ENCODE measurements at places on chromosomes 11 and 22.
A peak's percentile ranks its signal among the peaks of the same experiment; 100 is the strongest.

- no peak for DNase-seq
These were observed 4.0 kb downstream of the NLRP6 start for GRCh38 chr11:282171-282570.

DNA sequence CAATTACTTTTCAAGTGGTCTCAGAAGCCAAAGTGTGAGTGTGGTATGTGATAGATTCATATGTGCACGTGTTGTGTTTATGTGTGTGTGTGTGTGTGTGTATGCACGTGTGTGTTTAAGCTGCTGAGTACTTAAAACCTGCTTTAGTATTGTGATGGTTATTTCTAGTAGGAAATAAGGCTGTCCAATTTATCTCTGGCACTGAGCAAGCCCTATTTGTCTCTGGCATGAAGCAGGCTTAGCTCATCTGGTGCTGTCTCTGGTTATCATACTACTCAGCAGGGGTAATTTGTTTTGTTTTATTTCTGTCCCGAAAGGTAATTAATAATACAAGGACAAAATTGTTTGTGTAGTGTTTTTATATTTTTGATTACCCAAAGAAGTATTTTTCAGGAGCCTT lies 333.7 kb downstream of the FAT3 start:
- DNase-seq = no peak

- DNase-seq = no peak
These were observed 7.7 kb upstream of the TMEM9B start for GRCh38 chr11:8971924-8972316.

- no peak for DNase-seq
These were observed 57.5 kb downstream of the MYEOV start for GRCh38 chr11:69351460-69351859.

DNA sequence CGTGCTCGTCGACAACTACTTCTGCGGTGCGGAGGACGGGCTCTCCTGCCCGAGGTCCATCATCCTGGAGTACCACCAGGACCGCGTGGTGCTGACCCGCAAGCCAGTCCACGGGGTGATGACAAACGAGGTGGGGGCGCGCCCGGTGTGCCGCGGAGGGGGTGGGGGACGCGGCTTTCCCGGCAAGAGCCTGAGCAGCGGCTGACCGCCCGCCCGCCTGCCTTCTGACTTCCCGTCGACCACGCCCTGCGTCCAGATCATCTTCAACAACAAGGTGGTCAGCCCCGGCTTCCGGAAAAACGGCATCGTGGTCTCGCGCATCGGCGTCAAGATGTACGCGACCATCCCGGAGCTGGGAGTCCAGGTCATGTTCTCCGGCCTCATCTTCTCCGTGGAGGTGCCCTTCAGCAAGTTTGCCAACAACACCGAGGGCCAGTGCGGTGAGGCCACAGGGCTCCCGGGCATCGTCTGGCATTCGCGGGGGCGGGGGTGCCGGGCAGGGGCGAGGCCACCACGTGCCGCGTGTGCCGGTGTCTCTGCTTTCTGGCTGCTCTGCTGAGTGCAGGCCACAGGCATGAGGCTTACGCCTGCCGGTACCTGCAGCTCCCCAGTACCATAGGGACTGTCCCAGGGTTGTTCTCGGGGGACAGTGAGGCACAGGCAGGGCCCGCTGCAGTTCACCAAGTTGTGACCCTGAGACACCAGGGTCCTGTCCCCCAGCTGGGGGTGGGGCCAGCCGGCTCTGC lies 28.5 kb upstream of the MUC5B start:
- peak; percentile 20 for DNase-seq

DNA sequence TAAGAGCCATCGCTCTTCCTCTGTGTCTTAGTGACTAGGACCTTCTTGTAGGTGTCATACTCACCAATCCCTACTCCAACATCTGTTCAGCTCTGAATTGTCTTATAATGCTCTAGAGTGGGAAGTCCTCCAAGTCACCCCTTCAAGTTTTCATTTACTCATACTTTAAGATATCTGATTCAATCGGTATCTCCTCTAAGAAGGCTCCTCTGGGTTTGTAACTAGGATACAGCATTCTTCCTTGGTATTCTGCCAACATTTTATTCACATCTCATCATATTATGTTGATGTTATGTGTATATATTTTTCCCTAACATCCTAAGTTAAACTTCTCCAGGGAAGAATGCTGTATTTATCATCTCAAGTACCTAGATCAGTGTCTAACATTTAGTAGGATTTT lies 662.1 kb downstream of the NTM start:
- DNase-seq = no peak

GRCh38 chr22:36741968-36742367 lies 34.0 kb downstream of the IFT27 start:
- no peak for DNase-seq

DNA sequence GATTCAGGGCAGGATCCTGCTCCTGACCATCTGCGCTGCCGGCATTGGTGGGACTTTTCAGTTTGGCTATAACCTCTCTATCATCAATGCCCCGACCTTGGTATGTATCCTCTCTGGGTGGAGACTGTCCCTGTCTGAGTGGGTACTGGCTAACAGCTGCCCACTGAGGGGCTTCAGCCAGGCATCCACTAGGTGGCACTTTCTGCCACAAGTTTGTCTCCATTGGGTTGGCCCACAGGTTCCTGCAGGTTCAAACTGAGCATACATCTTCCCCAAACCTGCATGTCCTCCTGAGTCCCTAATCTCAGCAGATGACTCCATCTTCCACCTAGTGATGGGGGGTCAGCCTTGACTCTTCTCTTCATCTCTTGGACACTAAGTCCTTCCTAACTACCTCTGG lies 4.4 kb downstream of the SLC2A11 start:
- DNase-seq = peak; percentile 82

DNA sequence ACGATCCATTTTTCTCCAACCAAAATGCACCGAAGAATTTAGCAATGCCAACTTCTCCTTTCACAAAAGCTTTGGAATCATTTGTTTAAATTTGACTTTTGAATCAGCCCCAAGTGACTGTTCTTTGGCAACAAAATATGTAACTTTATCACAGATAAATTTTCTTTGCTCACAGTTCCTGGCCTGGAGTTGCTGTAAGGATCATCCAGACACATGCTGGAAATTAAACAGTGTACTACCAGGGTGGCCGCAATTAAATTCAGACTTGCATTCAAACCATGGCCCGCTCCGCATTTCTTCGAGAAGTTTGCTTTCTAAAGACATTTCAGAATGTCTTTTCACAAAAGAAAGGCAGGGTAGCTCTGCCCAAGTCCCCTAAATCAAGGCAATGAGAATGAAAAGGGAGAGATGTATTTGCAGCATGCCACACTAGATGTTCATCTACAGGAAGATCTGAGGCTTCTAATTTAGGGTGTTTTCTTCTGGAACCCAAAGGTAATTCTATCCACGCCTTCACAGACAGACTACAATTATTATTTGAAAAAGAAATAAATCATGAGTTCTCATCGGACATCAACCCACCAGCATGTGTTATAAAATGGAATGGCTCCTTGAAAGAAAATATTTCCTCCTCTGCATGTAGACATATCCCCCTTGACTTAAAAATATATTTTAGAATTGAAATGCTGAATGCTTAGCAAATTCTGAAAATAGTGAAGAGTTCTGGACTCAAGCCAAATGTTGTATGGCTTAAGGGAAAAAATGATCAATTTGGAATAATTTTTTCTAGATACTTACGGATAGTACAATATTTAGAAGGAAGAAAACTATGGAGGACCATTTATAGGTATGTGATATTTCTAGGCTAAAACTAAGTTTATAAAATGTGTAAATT lies 189.7 kb upstream of the BLID start:
- DNase-seq = no peak

- no peak for DNase-seq
These were observed 786.7 kb downstream of the TBC1D22A start for GRCh38 chr22:47548953-47549740.

DNA sequence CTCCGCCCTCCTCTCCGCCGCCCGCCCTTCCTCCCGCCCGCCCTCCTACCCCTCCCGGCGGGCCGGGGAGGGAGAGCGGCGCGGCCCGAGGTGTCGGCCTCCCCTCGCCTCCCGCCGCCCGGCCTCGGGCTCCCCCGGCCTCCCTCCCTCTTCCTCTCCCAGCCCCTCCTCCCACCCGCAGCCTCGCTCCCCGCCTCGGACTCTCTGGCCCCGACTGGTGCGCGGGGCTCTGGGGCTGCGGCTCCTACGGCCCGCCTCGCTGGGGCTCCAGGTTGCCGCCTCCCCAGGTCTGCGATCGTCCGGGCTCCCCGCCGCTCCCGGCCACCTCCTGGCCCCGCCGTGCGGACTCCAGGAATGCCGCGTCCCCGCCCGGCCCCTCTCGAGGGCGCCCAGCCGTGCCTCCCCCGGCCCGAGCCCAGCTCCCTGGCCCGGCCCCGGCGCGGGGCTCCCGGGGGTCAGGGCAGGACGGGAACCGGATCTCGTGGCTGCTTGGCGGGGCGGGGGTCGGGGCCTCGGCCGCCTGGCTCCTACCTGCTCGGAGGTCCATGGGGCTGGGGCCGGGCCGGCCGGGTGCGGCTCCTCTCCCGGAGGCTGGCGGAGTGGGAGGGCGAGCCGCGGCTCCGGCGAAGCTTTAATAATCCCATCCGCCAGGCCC lies at the start of gene CLCF1:
CLCF1 (minus strand) TSS at position 606 of the 655 bp plus-strand sequence; CDS start at position 547, 59 bp downstream.
- peak; percentile 78 for DNase-seq

DNA sequence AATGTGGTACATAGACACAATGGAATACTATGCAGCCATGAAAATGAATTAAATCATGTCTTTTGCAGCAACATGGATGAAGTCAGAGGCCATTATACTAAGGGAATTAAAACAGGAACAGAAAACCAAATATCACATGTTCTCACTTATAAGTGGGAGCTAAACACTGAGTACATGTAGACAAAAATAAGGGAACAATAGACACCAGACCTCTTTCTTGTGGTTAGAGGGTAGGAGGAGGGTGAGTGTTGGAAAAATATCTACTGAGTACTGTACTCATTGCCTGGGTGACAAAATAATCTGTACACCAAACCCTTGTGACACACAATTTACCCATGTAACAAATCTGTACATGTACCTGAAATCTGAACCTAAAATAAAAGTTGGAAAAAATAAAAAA lies 59.1 kb upstream of the ANO5 start:
- no peak for DNase-seq

GRCh38 chr22:19442166-19442565 lies 5.3 kb downstream of the C22orf39 start:
- no peak for DNase-seq

DNA sequence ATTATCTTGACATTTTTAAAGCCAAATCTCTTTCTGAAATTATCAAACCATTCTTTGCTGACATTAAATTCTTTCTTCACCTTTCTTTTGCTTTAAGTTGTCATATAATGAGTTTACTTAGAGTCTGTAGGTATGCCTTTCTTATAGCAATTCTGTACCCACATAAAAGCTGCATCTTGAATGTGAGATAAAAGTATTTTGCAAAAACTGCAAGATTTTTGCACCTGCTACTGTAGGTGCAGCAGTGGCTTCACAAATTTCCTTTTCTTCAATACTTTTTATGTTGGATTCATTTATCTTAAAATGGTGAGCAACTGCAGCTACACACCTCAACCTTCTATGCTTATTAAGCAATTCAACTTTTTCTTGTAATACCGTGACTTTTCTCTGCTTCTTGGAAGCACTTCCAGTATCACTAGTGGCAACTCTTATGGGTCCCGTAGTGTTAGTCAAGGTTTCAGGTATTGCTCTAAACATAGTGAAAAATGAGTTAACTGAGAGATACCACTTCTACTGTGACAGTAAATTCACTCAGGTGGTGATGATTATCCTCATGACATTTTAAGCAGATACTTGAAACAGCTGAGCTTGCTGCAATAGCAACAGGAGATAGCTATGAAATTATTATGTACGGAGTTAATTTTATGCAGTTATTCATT lies 18.8 kb downstream of the ZFP91 start:
- no peak for DNase-seq

DNA sequence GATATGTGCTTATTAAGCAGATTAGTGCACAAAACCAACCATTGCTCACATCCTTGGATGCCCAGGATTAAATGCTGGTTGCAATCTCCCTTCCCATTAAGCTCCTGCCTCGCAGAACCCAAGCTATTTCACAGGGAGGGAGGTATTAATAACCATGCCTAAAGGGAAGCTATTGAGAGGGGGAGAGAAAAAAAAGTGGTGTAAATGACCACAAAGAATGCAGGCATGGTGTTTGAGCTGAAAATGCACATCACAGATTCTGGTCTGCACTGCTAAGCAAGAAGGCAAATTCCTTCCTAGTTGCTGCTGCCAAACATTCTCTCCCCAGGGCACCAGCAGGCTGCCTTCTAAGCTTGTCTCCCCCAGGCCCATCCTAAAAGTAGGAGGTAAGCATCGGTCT lies 92.0 kb upstream of the ISX start:
- peak; percentile 41 for DNase-seq

GRCh38 chr11:16815047-16815767 lies 76.8 kb downstream of the C11orf58 start:
- no peak for DNase-seq
